Bronchial epithelial cell (primary cell): ENCODE measurements at places on chromosomes 1 and 21. TPM values are rescaled to one million over a fixed set of nuclear protein-coding genes. Genes with fewer than 3 reads are reported as not detected.
A peak's percentile ranks its signal among the peaks of the same experiment; 100 is the strongest.

VHLL gene
- 0.26 and 0.77 TPM in 2 replicates for total RNA-seq

PGLYRP4 gene
- total RNA-seq: 2.0 TPM in 1 of 2 replicates, not detected in the other

NBPF11 gene
- 4.6 and 5.8 TPM in 2 replicates for total RNA-seq

- no peak for DNase-seq
These were observed 27.7 kb downstream of the PLPP3 start for GRCh38 chr1:56551691-56552090.

GRCh38 chr1:184483101-184483683 is 96.4 kb downstream of the C1orf21 start:
- peak; percentile 27 for DNase-seq

DNA sequence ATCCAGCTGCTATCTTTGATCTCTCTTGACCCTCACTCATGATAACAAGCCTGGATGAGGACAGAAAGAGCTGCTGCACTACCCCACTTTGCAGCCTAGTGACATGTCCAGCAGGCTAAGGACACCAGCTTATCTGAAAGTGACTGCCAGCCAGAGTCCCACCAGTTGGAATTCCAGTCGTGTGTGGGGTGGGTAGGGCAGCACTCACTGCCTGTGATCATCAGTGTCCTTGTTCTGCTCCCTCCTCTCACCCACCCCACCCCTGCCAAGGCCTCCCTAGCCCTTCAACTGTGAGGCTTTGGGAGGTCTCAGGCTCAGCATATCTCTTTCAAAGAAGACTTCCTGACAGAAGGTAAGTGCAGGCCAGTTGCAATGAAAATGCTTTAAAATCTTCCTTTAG is 15.5 kb upstream of the NMNAT2 start:
- no peak for DNase-seq

GRCh38 chr1:121515235-121515634 is 330.5 kb downstream of the SRGAP2C start:
- DNase-seq: no peak

DNA sequence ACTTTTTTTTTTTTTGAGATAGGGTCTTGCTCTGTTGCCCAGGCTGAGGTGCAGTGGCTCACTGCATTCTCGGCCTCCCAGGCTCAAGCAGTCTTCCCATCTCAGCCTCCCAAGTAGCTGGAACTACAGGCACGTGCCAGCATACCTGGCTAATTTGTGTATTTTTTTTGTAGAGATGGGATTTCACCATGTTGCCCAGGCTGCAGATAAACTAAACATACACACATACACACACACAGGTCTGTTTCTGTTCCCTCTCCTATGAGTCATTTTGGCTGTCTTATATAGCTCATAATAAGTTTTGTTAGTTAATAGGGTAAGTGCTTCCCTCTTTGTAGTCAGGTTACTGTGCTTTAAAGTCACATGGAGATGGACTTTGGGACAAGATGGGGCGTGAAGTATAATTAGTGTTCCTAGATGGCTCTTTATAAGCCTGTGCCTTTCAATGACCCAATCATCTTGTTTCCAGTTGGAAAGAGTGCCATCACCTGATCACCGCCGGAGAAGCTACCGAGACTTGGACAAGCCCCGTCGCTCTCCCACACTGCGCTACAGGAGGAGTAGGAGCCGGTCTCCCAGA is 9.1 kb downstream of the PRPF38A start:
- DNase-seq: peak; percentile 19

A3GALT2 gene
- total RNA-seq: not detected in 2 replicates
